ENCODE measurements at places on chromosomes 2 and 18.

DNA sequence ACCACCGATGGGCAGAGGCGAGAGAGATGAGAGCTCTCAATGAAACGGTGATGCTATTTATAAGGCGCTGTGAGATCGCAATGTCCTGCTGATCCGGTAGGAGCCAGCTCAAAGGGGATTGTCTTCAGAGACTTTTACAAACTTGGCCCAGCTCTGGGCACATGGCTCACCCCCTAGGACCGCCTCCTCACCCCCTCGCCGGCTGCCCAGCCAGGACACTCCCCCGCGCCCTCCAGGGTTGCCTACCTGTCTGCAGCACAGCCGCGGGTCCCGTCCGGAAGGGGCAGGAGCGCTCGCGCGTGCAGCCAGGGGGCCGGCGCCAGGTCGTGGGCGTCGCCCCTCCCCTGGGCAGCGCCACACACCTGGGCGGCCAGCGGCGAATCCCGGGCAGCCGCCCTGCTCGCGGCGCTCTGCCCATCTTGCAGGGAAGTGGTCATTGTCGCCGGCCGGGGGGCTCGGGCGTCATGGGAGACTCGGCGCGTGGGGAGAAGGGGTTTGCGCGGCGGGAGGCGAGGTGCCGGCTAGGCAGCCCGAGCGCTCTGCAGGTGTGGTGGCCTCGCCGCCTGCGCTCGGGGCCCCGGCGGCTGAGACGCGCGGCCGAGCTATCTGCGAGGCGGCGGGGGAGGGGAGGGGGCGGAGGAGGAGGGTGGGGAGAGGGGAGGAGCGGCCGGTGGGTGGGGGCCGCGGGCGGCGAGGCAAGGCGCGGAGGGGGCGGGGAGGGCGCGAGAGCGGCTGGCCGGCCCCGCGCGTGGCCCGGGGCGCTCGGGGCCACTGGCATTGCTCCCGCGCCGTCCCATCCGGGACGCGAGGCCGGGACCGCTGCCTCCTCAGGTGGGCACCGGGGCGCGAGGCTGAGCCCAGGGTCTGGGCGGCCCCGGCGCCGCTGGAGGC lies at the start of gene GRB14:
GRB14 (minus strand) TSS at position 610 of the 891 bp plus-strand sequence; CDS start at position 437, 173 bp downstream.
- peak; percentile 82 for DNase-seq

DNA sequence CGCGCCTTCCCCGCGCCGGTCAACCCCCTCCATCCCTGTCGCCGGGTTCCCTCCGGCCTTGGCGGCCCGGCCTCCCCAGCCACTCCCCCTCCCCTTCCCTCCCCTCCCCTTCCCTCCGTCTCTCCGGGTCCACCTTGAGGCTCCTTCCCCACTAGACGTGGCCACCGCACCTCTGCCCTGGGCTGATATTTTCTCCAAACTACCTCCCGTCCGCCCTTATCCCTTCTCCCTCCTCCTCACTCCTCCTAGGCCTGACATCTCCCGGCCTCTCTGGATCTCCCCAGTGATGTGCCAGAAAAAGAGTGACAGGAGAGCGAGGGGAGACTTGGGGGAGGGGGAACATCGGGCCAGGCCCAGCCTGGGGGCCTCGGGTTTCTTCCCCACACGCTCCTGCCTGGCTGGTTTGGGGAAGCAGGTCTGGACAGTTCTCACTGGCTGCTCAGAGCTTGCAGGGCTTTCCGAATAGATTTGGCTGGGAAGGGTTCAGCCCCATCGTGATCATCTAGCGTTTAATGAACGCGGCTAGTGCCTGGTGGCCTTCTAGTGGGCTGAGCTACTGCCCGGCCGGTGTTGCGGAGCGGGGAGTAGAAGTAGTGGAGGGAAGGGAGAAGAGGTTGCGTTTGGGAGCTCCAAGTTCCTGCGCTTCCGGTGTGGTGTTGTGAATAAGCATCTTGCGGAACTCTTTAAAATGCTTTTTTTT lies 641 bp downstream of the MAPRE3 start:
- no peak for DNase-seq

- no peak for DNase-seq
These were observed 7.9 kb upstream of the LBH start for GRCh38 chr2:30223413-30223874.

- no peak for DNase-seq
These were observed 70.2 kb upstream of the DOK6 start for GRCh38 chr18:69330385-69331005.

GRCh38 chr2:152336119-152336853 lies 1.3 kb downstream of the FMNL2 start:
- DNase-seq, result peak; percentile 19

GRCh38 chr2:128632501-128632800 lies 313.8 kb upstream of the HS6ST1 start:
- peak; percentile 2 for DNase-seq

DNA sequence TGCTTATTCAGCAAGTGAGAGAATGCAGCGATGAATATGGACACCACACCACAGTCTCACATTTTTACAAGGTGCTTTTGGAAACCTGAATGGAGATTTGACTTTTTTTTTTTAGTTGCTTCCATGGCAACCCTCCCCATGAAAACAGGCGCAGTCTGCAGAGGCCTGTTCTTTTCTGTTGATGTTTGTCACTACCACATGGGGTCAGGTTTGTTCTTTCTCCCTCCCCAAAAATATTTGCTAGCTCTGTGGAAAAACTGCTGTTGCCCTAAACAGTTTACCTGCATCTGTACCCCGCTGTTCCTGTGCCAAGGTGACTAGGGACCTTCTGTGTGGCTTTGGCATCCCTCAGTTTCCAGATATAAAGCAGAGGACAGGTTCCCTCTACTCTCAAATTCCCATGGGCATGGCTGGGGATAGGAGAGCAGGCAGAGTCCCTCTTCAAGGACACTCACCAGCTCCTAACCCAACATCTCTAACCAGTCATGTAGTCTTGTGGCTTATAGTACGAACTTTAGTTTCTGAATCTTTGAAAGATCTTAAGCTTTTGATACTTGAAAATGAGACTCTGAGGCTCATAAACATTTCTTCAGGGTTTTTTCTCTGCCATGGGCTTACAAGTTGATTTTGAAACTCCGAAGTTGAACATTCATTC lies 14.7 kb upstream of the MAPRE2 start:
- DNase-seq, result no peak

- no peak for DNase-seq
These were observed 51.4 kb upstream of the MRPL33 start for GRCh38 chr2:27720004-27720551.

DNA sequence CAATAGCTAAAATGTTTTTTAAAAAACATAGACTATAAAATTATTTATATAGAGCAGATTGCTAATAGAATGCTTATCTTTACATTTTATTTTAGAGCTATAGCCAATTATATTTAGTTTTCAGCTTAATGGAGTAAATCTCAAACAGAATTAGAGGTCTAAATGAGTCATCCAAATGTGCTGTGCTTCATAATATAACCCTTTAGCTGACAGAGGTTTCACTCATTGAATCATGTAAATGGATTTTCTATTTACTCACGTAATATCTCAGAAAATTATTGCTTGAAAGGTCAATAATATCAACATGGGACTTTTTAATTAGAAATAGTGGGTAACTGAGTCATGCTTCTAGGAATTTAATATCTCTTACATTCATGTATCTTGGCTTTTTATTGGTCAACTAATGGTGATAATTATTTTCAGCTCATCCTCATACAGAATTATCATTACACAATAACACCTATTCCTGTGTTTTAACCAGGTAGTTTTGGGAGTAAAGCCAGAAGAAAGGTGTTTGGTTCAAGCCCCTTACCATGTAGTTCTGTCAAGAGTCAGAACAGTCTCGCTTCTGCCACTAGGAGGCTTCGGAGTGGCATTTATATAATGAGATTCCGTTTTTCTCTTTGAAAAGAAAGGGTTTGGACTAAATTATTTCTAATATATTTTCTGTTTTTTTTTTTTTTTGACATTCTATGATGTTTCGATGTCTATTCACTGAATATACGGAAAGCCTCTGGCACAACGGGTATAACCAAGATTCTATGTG lies 217.6 kb downstream of the CDH7 start:
- DNase-seq, result no peak

- no peak for DNase-seq
These were observed 5.1 kb upstream of the MBD2 start for GRCh38 chr18:54229421-54230059.

GRCh38 chr18:33231474-33232317 lies 208.8 kb downstream of the CCDC178 start:
- peak; percentile 70 for DNase-seq

DNA sequence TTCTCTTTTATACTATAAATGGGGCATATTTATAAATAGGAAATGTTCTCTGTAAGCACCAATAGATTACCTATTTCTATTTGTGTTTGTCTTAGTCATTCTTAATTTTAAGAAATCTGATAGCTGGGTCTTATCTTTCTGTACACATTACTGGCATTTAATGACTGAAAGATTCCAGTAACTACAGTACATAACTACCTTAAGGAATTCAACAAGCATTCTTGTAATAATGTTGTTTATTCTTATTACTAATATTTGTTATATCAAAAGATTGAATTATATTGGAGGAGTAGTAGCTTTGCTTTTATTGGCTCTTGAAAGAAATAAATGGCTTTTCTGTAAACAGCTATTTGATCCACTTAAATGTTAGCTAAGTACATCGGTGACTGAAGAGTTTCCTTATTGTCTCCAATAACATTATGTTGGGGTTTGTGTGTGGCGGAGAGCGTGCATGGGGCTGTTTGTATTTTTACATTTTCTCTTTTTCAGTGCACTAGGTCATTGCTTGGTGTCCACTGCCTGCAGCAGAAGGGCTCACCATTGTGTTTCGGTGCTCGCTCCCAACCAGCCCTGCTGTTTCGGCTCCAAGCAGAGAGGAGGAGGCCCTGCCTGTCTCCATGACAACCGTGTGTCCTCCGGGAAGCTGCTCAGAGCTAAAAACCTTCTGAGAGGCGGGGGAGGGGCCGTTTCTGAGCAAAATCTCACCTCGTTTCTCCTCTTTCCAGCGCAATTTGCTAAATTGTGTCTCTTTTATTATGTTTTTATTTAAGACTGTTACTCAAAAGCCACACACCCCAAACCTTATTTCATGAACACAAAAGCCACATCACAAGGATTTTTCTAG lies 112.5 kb upstream of the SLC38A11 start:
- peak; percentile 44 for DNase-seq

DNA sequence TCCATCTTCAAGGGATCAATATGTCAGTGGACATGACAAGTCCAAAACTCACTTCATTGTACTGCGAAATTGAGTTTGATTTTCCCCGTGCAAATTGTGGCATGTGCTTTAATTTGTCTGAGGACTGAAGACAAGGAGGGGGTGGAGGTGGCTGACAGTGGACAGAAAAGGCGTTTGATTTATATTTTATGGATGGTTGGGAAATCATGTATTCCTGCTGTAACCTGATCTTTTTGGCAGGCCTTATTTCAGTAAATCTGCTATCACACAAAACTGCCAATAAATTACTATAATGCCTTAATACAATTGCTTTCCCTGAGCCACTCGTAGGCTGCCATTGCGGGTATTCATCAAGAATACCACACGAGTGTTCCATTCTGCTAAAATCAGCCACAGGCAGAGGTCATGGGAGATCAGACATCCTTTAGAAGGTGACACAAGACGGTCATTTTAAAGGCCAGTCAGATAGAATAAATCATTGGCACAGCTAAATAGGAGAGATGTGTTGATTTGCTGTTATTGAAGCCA lies 720.5 kb downstream of the MBD2 start:
- DNase-seq, result no peak

- no peak for DNase-seq
These were observed 12.9 kb upstream of the ESPNL start for GRCh38 chr2:238087211-238087610.

DNA sequence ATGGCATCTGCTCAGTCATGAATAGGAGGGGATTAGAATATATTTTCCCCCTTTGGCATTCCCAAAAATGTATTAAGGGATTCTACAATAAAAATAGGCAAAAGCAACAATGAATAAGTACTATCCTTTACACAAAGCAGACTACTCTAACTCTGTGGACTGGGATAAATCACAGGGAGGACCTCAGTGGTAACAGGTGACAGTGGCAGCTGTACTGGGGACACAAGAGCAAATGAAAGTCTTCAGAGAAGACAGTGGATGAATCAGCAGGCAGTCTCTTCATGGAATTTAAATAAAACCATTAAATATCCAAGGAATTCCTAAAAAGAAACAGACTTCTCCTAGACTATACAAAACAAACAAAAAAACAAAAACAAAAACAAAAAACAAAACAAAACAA lies 4.8 kb downstream of the CDH7 start:
- no peak for DNase-seq

- DNase-seq, result no peak
These were observed 245.2 kb upstream of the STON1 start for GRCh38 chr2:48284621-48285212.

- no peak for DNase-seq
These were observed 49.6 kb downstream of the SPIRE1 start for GRCh38 chr18:12608301-12608700.

DNA sequence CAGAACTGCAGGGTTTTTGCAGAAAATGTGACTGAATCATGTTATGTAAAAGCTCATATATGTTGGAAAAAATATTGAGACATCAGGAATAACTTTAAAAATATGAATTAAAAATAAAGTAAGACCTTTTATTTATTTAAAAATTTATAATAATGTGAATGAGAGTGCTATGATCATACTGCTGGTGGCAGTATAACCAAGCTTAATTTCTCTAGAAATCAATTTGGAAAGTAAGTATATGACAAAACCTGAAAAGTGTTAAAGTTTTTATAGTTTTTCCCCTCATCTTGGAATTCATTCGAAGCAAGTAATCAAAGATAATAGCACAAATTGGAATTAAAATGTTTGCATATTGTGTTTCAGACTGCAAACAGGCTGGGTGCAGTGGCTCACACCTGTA lies 7.5 kb downstream of the SLC39A10 start:
- DNase-seq, result no peak

GRCh38 chr2:227308784-227309183 lies 16.3 kb upstream of the MFF start:
- DNase-seq, result no peak

GRCh38 chr2:100924520-100925451 lies 77.3 kb upstream of the RPL31 start:
- no peak for DNase-seq

DNA sequence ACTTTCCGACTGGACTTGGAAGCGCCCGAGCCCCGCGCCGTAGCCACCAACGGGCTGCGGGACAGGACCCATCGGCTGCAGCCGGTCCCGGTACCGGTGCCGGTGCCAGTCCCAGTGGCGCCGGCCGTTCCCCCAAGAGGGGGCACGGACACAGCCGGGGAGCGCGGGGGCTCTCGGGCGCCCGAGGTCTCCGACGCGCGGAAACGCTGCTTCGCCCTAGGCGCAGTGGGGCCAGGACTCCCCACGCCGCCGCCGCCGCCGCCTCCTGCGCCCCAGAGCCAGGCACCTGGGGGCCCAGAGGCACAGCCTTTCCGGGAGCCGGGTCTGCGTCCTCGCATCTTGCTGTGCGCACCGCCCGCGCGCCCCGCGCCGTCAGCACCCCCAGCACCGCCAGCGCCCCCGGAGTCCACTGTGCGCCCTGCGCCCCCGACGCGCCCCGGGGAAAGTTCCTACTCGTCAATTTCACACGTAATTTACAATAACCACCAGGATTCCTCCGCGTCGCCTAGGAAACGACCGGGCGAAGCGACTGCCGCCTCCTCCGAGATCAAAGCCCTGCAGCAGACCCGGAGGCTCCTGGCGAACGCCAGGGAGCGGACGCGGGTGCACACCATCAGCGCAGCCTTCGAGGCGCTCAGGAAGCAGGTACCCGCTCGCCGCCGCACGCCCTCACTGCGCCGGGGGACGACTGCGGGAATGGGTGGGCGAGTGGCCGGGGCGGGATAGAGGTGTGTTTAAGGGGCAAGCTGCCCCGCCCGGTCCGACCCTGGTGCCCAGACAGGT lies 713 bp downstream of the ATOH8 start:
- no peak for DNase-seq
